ENCODE measurements at places on chromosomes 3 and 15.

- no peak for DNase-seq
Observed at GRCh38 chr15:32690941-32691688, 26.7 kb upstream of the GREM1 start.

- no peak for DNase-seq
Observed at GRCh38 chr3:100354850-100355249, 20.3 kb downstream of the NIT2 start.

DNA sequence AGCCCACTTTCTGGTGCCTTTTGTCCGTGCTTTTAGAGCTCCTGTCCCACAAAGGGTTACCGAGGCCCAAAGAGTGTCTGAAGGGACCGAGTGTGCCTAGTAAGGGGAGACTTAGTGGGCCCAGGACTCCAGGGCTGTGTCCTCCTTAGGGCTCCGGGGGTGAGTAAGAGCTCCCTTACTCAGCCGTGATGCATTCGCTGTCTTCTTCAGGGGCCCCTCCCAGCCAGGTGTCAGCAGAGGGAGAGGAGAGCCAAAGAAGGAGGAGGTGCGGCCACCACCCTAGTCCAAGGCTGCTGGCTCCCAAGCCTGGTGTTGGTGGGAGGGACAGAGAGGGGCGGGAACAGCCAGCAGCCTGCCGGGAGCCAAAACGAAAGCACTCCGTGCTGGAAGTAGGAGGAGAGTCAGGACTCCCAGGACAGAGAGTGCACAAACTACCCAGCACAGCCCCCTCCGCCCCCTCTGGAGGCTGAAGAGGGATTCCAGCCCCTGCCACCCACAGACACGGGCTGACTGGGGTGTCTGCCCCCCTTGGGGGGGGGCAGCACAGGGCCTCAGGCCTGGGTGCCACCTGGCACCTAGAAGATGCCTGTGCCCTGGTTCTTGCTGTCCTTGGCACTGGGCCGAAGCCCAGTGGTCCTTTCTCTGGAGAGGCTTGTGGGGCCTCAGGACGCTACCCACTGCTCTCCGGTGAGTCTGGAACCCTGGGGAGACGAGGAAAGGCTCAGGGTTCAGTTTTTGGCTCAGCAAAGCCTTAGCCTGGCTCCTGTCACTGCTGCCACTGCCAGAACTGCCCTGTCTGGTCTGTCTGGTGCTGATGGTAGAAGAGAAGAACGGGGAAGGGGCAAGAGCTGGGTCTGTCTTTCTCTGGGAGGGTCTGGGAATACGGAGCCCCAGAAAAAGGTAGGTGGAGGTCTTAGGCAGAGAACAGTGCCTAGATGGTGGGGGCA is at the start of gene IL17RC:
Gene IL17RC (plus strand): TSS at position 365 of the 947 bp plus-strand sequence. CDS start 218 bp downstream, at position 583.
- no peak for DNase-seq

- DNase-seq, result no peak
Observed at GRCh38 chr3:78995087-78995486, 772.7 kb downstream of the ROBO1 start.

- no peak for DNase-seq
Observed at GRCh38 chr3:163779396-163780344, 1298.6 kb downstream of the SI start.

- no peak for DNase-seq
Observed at GRCh38 chr3:23837691-23838090, 31.9 kb downstream of the UBE2E1 start.

- no peak for DNase-seq
Observed at GRCh38 chr15:64501396-64501715, 41.0 kb downstream of the ZNF609 start.

GRCh38 chr3:171850320-171850959 is 7.3 kb downstream of the TMEM212 start:
- DNase-seq, result no peak

- no peak for DNase-seq
Observed at GRCh38 chr3:159186581-159186980, 384.7 kb downstream of the MFSD1 start.

GRCh38 chr3:158668506-158668905 is 3.9 kb downstream of the LXN start:
- DNase-seq, result no peak

DNA sequence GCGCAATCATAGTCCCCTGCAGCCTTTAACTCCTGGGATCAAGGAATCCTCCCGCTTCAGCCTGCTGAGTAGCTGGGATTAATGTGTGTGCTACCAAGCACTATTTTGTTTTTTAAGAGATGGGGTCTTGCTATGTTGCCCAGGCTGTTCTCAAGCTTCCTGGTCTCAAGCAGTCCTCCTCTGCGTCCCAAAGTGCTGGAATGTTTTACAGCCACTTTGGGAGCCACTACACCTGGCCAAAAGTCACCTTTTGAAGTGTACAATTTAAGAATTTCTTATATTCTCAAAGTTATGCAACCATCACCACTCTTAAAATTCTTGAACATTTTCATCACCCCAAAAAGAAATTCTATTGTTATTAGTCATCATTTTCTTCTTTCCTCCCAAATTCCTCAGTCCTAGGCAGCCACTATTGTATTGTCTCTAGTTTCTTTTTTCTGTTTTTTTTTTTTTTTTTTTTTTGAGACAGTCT is 17.8 kb downstream of the CDV3 start:
- no peak for DNase-seq

DNA sequence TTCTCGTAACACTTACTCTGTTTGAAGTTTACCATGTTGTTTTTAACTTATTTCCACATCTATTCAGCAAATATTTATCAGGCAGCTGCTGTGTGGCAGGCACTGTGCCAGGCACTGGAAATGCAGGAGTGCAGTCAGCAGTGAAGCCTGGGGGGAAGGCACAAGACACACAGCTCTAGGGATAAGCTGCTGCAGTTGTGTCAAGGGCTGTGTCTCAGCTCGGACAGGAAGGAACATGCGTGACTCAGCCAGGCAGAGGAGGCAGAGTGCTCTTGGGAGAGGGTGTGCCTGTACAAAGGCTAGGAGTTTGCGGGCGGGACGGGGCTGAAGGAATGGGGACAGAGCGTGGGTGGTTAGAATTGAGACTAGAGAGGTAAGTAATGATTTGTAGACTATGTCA is 24.7 kb downstream of the LYSMD4 start:
- no peak for DNase-seq

DNA sequence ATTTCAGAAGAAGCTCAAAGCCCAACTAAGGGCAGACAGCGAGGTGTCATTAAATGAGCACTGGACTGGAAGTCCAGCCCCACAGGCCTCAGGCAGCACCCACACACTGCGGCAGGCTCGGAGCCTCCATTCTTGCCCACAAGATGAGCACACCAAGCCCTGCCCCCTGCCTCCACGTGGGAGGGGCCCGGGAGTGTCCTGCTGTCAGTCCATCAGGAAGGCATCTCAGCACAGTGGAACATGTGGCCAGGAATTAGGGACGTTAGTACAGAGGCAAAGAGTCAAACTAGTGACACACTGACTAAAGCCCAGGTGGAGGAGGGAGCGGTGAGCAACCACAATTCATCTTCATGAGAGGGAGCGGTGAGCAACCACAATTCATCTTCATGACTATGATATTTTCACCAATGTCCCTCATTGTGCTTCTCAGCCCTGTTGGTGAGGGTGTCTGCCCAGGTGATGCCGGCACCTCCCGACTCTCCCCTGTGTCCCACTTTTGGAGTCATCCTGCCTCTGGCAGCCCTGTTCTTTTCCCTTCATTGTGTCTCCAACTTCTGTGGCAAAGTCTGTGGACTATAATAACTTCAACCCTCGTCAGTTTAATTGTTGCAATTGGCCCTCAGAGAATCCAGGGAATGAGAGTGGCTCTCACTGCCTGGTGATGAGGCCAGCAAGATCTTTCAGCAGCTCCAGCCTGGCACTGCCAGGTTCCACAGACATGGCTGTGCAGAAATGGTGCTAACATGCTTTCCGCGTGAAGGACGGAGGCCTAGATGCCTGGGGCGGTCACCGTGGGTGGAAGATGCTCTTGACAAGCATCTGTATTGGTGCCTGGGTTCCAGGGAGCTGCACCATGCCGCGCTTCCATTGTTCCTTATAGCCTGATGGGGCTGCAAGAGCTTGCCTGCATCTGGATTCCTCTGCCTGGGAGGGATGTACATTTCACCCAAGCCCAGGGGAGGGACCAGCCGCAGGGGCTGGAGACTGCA is 23.1 kb upstream of the SKOR1 start:
- DNase-seq, result no peak

GRCh38 chr3:135981701-135982403 is 16.3 kb downstream of the PPP2R3A start:
- DNase-seq, result no peak

- DNase-seq, result no peak
Observed at GRCh38 chr3:138875754-138876664, 41.3 kb upstream of the PIK3CB start.
